Upper lobe of left lung (tissue), 6 donors: ENCODE measurements at places on chromosomes 3 and 15.
A peak's percentile ranks its signal among the peaks of the same experiment; 100 is the strongest.

- H3K4me1 ChIP-seq: peaks cover 10% of the 10 kb centered on the region
- H3K4me3 ChIP-seq: no peak overlapping the region
- no peaks in the 10 kb centered on the region for H3K36me3 ChIP-seq
- H3K27me3 ChIP-seq: no peaks in the 10 kb centered on the region
- DNase-seq: peak; percentile 52
These were observed 82.4 kb downstream of the P3H2 start for GRCh38 chr3:190038050-190038933.

DNA sequence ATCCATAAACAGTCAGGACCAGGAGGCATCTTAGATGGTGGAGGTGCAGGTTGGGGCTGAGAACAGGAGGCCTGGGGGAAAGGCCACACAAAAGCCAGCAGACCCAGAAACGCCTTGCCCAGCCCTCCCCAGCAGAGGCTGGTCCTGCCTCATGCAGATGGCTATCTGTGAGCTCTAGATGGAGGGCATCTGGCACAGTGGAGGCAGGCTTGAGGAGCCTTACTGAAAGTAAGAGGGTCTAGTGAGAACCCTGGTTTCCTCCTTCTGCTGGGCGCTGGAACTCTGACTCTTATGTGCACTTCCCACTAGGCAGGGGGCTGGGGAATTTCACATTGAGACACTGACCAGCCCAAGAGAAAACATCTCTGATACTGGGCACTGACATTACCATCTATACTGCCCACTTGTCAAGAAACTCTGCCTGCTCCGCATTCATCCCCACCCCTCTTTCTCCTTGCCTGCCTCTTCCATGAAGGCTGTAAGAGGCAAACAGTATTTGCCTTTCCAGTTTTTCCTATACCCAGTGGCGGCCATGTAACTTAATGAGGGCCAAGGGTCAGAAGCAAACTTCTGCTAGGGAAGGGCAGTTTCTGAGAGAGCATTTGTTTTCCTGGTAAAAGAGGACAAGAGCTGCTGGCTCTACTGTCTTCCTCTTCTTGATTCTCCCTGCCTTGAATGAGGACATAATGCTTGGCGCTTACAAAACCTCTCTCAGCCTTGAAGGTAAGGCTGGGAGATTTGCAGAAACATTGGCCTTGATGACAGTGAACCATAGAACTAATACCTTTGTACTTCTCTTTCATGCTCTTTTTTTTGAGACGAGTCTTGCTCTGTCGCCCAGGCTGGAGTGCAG, 4.4 kb upstream of the SCN5A start:
- no peaks in the 10 kb centered on the region for H3K27me3 ChIP-seq
- no peaks in the 10 kb centered on the region for H3K36me3 ChIP-seq
- H3K4me3 ChIP-seq: no peak overlapping the region
- no peak overlapping the region for H3K27ac ChIP-seq

GRCh38 chr3:8555725-8556472, 54.3 kb downstream of the LMCD1 start:
- H3K27me3 ChIP-seq: no peaks in the 10 kb centered on the region
- DNase-seq: no peak
- H3K27ac ChIP-seq: peak overlapping the region; percentile 73
- H3K4me1 ChIP-seq: peaks cover 29% of the 10 kb centered on the region
- H3K36me3 ChIP-seq: peaks cover 8% of the 10 kb centered on the region
- H3K4me3 ChIP-seq: no peak overlapping the region

DNA sequence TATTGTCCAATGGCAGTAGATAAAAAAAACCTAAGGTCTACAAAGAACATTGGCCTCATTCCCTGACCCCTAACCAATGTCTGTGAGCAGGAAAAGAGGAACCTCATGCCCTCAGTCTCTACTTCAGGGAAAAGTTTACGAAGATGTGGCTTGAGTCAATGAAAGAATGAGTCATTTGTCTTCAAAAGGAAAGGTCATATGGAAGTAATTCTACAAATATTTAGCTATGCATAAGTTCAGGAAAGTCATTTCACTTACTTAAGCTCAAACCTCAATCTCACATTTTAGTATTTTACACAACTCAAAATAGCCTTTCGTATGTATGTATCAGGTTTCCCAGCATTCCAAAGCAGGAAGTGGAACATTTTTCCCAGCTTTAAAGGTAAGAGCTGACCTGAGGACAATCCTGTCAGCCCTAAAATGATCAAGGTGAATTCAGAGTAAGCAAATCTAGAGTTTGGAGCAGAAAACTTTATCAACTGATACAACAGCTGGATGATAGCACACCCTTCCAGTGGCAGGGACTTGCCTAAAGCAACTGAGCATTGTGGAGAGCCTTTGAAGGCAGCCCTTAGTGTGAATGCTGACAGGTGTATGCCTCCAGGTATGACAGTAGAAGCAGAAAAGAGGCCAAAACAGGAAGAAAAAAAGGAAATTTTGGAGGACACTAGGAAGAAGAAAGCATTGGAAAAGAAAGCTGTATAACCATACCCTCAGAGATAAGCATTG, 53.9 kb upstream of the ACKR4 start:
- no peak for DNase-seq
- no peak overlapping the region for H3K27ac ChIP-seq
- peaks cover 35% of the 10 kb centered on the region for H3K36me3 ChIP-seq
- no peaks in the 10 kb centered on the region for H3K4me1 ChIP-seq
- no peak overlapping the region for H3K4me3 ChIP-seq
- no peaks in the 10 kb centered on the region for H3K27me3 ChIP-seq

DNA sequence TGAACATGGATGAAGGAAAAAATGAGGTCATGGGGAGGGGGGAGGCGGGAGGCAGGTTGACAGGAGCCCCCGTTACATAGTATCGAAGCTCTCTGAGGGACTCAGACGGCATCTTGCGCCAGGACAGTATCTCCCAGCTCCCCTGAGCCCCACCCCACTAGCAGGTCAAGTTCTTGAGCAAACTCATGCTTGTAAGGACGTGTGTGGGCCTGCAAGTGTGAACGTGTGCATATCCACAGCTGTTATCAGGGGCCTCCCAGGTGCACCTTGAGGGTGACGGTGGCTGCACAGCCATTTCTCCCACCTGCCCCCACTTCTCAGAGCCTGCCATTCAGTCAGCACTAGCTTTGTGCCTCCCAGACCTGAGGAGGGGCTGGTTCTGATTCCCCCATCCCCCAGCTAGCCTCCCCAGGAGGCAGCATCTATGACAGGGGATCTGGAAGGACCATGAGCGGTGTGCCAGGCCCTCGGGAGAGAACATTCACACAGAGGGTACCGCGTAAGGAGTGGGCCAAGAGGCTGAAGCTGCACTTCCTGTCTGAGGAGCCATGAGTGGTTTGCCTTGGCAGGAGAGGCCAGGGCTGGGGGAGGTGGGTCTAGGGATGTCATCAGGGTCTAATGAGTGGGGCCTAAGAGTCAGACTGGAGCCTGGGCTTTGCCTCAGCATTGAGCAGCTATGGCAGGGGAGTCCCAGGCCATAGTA, 2.9 kb downstream of the SEMA3F start:
- no peak for DNase-seq
- no peaks in the 10 kb centered on the region for H3K27me3 ChIP-seq
- H3K27ac ChIP-seq: peak overlapping the region; percentile 74
- no peaks in the 10 kb centered on the region for H3K36me3 ChIP-seq

DNA sequence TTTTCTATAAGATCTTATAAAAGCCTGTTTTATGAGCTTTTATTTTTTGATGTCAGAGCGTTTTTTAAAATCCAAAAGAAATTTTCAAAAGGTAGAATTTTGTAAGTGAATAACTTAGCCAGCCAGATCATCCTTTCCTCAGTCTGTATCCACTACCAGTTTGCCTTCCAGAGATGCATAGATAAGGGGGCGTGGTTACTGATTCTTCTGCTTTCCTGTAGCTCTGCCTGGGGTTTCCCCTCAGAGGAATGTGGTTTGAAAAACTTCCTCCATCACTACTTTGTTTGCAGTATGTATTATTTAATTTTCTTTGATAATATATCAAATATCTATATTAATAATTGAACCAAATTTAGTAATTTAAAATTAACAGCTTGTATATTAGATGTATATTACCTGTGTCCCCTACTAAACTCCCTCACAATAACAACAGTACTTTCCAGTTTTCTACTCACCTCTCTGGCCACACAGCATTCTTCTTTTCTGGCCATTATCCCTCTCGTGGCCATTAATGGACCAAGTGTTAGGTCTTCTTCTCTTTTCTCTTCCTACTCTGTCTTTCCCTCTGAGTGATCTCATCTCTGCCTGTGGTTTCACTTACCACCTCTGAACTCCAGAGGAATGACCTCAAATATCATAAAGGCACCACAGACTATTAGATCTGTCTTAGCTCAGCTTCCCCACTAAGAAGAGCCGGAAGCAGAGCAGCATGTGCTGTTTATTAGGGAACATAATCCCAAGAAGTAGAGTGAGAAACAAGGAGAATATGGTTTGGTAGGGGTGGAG, 239.7 kb downstream of the UBE2E2 start:
- H3K27me3 ChIP-seq: no peaks in the 10 kb centered on the region
- no peak overlapping the region for H3K4me3 ChIP-seq
- no peaks in the 10 kb centered on the region for H3K36me3 ChIP-seq
- no peak for DNase-seq
- H3K4me1 ChIP-seq: peaks cover 10% of the 10 kb centered on the region

DNA sequence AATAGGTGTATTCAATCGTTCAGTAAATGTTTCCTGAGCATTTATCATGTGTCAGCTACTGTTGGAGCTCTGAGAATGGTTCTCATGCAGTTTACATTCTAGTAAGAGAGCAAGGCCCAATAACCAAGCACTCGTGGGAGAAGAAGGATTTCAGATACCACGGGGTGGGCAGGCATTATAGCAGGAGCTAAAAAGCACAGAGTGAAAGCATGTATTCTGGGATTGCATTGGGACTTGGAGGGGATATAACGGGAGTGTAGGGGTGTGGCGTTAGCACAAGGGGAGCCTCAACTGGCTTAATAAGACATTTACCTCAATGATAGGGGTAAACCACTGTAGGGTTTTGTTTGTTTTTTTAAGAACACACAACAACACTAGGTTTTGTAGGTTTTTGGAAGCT, 1.6 kb upstream of the SIAH2 start:
- H3K27me3 ChIP-seq: no peaks in the 10 kb centered on the region
- peaks cover 23% of the 10 kb centered on the region for H3K4me1 ChIP-seq
- no peaks in the 10 kb centered on the region for H3K36me3 ChIP-seq
- H3K4me3 ChIP-seq: no peak overlapping the region
- DNase-seq: no peak
- peak overlapping the region; percentile 98 for H3K27ac ChIP-seq

GRCh38 chr15:96336108-96336595, 5.7 kb downstream of the NR2F2 start:
- H3K36me3 ChIP-seq: no peaks in the 10 kb centered on the region
- H3K27ac ChIP-seq: peak overlapping the region; percentile 94
- no peak for DNase-seq
- peaks cover 8% of the 10 kb centered on the region for H3K27me3 ChIP-seq
- H3K4me3 ChIP-seq: peak overlapping the region; percentile 67

DNA sequence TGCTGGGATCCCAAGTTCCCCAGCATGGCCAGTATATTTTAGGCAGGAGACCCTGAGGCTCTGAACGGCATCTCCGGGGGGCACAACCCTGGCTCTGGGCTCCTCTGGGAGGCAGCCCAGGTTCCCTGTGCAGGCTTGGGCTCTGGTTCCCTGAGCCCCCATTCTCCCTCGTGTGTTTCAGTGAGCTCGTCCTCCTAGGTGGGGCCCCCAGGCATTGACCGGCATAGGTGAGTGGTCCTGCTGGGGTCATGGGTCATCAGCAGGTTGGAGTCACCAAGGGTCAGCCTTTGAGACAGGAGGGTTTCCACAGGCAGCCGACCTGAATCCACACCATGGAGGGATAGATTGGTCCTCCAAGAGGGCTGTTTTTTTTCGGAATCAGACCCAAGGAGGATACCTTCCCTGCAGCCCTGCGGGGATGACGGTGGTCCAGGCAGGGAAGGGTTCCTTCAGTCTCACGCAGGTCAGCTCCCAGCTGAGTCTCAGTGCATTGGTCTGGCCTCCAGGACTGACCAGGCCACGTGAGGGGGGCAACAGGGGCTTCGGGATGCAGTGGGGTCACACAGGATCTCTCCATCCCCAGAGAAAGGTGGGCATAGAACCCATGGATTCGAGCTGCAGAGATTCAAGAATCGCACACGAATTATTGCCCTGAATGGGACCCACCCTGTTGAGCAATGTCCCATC, 226.0 kb downstream of the SNRPN start:
- H3K27ac ChIP-seq: no peak overlapping the region
- H3K4me1 ChIP-seq: no peaks in the 10 kb centered on the region
- no peaks in the 10 kb centered on the region for H3K27me3 ChIP-seq
- DNase-seq: peak; percentile 31
- H3K4me3 ChIP-seq: no peak overlapping the region
- no peaks in the 10 kb centered on the region for H3K36me3 ChIP-seq

DNA sequence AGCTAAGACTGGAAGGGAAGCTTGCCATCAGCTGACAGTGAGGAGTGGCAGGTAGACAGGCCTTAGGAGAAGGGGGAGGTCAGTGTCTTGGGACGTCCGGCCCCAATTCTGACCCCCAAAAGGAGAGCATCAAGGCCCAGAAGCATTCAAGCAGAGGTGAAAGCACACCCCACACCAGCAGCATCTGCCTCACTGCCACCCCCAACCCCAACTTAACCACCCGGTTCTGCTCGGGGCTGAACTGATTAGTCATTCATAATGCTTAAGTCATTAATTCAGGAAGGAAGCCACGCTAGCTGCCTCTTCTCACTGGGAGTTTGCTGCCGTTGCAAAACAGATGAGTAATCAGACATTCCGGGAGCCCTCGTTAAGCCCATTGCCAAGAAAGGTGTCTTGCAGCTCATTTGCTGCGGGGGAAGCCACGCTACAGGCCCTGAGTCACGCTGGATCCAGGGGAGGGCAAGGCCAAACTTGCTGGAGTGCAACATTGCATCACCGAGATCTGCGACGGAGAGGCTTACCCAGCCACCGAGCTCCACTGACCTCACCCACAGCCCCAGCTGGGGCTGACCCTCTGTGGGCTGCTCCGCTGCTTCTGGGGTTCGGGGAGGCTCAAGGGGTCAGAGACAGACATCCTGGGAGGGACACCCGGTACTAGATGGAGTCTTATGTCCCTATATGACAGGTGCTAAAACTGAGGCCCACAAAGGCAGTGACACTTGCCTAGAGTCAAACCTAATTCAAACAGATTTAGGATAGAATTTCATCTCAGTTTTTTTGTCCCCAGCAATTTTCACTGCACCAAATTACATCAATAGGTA, 46.4 kb upstream of the HES1 start:
- peak overlapping the region; percentile 77 for H3K27ac ChIP-seq
- no peak overlapping the region for H3K4me3 ChIP-seq
- H3K4me1 ChIP-seq: peaks cover 13% of the 10 kb centered on the region
- no peak for DNase-seq
- H3K36me3 ChIP-seq: no peaks in the 10 kb centered on the region

DNA sequence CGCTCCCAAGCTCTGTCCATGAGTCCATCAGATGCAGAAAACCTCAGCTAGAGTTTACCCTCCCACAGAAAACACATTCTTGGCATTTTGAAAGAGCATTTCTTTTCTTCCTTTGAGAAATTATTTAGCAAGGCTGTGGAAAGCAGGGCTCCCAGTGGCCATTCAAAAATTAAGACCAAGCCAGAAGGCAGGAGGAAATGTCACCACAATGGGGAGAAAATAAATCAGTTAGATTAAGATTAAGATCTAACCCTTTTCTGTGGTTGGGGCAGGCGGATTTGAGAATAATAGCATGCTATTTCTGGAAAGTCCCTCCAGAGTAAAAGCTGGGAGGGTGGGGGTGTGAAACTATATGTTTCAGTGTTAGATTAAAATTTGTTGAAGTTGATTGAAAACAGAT, 20.2 kb downstream of the LRIG1 start:
- H3K27me3 ChIP-seq: no peaks in the 10 kb centered on the region
- no peak overlapping the region for H3K4me3 ChIP-seq
- H3K27ac ChIP-seq: peak overlapping the region; percentile 65
- DNase-seq: no peak
- H3K36me3 ChIP-seq: no peaks in the 10 kb centered on the region

GRCh38 chr3:177773717-177774116, 576.4 kb upstream of the TBL1XR1 start:
- H3K36me3 ChIP-seq: no peaks in the 10 kb centered on the region
- DNase-seq: no peak
- H3K4me1 ChIP-seq: peaks cover 35% of the 10 kb centered on the region
- no peak overlapping the region for H3K27ac ChIP-seq
- no peak overlapping the region for H3K4me3 ChIP-seq
- H3K27me3 ChIP-seq: no peaks in the 10 kb centered on the region
